Thyroid gland (tissue), 4 donors: ENCODE measurements at places on chromosomes 5 and 9. TPM values are rescaled to one million over a fixed set of nuclear protein-coding genes. Genes with fewer than 3 reads are reported as not detected.

The PCDHGC4 gene
- total RNA-seq = 5.4 TPM

The QRFP gene
- total RNA-seq = not detected

The PDE6A gene
- not detected for total RNA-seq

The C5 gene
- total RNA-seq = 1.7 TPM

The SLC4A9 gene
- 0.29 TPM for total RNA-seq

The DCAF10 gene
- 25.1 TPM for total RNA-seq

DNA sequence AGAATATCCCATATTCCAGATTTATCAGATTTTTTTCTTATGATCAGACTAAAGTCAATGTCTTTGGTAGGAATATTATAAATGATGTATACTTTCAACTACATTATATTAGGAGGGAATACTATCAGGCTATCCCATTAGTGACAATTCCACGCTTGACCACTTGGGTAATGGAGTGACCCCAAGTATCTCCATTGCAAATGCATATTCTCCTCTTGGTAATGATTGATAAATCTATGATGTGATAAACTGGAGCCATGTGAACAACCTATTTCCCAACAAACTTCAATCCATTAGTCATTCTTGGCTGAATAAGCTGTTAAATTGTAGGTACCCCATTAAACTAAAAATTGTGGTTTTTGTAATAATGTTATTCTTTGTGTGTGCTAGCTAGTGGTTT, 12.2 kb upstream of the MPDZ start:
- no peak overlapping the region for H3K27ac ChIP-seq
- DNase-seq = no peak
- no peak overlapping the region for H3K4me3 ChIP-seq
- no peaks in the 10 kb centered on the region for H3K4me1 ChIP-seq

DNA sequence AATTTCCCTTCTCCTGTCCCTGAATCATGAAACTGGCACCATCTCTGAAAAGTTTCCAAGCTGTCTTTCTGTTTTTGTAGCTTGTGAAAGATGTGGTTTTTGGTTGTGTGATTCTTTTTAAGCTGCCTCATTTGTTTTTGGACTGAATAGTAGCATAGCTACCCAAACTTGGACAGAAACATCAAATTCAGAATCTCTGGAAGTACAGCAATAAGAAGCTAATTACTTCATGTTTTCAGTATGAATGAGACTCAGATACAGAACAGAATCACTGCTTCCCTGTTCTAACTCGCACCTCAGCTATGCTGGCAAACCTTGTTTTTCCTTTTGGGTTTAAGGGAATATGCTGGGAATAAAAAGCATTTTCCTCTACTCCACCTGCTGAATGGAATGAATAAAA, 101.0 kb downstream of the FGF1 start:
- H3K36me3 ChIP-seq = no peaks in the 10 kb centered on the region
- no peaks in the 10 kb centered on the region for H3K27me3 ChIP-seq
- DNase-seq = no peak
- H3K4me3 ChIP-seq = no peak overlapping the region

DNA sequence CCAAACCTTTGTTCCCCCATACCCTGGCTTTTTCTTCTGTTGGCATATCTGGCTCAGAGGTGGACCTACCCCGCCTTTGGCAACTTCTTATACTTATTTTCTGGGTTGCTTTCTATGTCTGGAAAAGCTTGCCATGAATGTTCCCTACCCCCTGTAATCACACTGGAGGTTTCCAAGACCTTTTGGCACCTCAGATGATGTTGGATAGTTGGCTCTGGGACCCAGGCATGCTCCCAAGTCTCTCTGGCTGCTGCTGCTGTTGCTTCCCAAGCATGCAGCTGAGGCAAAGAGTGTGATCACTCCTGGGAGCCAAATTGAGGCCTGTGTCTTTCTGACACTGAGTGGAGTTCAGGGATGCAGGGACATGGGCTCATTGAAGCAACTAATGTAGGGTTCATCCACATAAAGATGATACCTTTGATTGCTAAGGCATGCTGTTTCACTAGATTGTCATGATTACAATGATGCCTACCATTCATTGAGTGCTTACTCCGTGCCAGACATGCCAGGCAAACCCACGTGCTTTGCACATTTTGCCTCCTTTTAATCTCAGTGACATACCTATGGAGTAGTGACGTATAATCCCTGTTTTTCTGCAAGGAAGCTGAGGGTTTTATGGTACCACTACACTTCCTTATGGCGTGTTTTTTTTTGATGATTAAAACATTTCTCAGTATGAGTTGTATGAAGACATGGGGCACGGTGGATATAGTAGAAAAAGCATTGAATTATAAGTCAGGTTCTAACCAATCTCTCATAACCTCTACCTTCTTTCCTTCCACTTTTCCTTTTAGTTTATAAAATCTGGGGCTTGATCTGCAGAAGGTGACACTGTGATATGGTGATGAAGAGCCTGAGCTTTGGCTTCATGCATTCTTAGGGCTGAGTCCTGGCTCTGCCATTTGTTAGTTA, 73.1 kb downstream of the ARHGAP26 start:
- H3K36me3 ChIP-seq = no peaks in the 10 kb centered on the region
- no peak overlapping the region for H3K27ac ChIP-seq
- H3K4me1 ChIP-seq = peaks cover 39% of the 10 kb centered on the region
- H3K27me3 ChIP-seq = no peaks in the 10 kb centered on the region
- DNase-seq = no peak

DNA sequence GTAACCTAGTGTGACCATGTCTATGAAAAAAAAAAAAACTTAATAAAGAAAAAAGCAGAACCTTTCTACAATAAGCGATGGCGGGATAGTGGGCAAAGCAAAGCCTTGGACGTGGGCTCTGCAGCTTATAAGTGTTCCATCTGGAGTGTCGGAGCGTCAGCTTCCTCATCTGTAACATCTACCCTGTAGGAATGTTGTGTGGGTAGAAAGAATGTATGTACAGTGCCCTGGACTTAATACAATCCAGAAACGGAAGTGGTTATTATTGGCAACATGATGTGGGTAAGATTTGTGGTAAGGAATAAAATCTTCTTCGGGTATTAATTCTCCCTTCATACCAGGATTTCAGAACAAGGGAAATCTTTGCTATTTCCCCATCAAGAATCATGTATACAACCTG, 66.5 kb downstream of the SEMA5A start:
- no peaks in the 10 kb centered on the region for H3K36me3 ChIP-seq
- no peak overlapping the region for H3K4me3 ChIP-seq
- no peaks in the 10 kb centered on the region for H3K27me3 ChIP-seq
- H3K27ac ChIP-seq = no peak overlapping the region
- H3K4me1 ChIP-seq = no peaks in the 10 kb centered on the region

DNA sequence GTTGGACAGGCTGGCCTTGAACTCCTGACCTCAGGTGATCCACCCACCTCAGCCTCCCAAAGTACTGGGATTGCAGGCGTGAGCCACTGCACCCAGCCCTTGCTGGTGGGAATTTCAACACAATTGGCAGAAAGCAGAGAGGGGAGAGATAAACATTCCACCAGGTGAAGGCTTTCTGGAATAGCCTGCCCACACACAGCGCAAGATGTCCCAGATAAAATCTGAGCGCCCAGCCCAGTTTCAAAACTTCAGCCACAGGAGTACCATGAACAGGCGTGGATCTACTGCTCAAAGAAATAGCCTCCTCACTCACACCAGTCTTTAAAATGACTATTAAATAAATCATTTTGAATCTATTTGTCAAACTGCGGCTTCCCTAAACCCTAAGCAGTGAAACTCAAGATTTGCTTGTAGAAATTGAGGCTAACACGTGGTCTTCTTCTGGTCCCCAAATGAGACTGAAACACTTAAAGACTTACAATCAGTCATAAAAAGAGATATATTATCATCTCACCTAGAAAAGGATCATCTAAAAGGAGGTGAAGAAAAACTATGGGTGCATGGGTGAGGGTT, 34.7 kb downstream of the CAPSL start:
- H3K27me3 ChIP-seq = no peaks in the 10 kb centered on the region
- H3K4me1 ChIP-seq = no peaks in the 10 kb centered on the region
- no peak for DNase-seq
- H3K4me3 ChIP-seq = no peak overlapping the region
- H3K36me3 ChIP-seq = no peaks in the 10 kb centered on the region

- no peaks in the 10 kb centered on the region for H3K36me3 ChIP-seq
- H3K27ac ChIP-seq = no peak overlapping the region
- no peaks in the 10 kb centered on the region for H3K27me3 ChIP-seq
- no peak overlapping the region for H3K4me3 ChIP-seq
These were observed 128.0 kb downstream of the RAB3C start for GRCh38 chr5:58710871-58711270.

- no peak overlapping the region for H3K27ac ChIP-seq
- no peaks in the 10 kb centered on the region for H3K27me3 ChIP-seq
- DNase-seq = no peak
- no peaks in the 10 kb centered on the region for H3K36me3 ChIP-seq
These were observed 345 bp upstream of the PRRC1 start for GRCh38 chr5:127517110-127517479.
